Mammary epithelial cell (primary cell): ENCODE measurements at places on chromosomes 4 and X. TPM values are rescaled to one million over a fixed set of nuclear protein-coding genes. Genes with fewer than 3 reads are reported as not detected.

GRCh38 chr4:141254326-141254725 is 33.6 kb downstream of the ZNF330 start:
- no peak for DNase-seq

DNA sequence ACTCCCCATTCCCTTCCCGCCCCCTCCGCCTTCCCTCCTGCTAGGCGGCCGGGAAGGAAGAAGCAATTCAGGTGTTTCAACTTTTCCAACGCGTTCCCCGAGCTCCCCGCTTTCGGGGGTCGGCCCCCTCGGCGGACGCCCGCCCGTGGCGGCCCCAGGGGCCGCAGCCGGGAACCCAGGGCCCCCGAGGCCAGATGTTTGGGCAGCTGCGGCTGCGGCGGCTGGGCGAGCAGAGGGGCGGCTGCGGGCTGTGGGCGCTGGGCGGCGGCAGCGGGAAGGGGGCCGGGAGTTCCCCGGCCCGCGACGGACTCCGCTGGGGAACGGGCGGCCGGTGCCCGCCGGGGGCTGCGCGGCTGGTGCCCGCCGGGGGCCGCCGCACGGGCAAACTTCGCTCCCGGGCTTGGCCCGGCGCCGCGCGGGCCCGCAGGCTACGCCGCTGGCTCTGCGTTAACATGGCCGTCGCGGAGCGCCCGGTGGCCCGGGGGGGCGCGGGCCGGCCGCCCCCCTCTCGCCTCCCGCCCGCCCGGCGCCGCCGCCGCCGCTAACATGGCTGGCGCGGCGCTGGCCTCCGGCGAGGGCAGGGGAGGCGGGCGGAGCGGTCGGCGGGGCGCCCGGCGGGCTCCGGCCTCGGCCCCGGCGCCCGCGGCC is 510 bp downstream of the HMGB3 start:
- DNase-seq, result no peak

Gene TXK
- not detected in 2 replicates for total RNA-seq

Gene LAMP2
- 475 TPM for total RNA-seq
